Motor neuron (in vitro differentiated cells): ENCODE measurements at places on chromosomes 5 and 9.
A peak's percentile ranks its signal among the peaks of the same experiment; 100 is the strongest.

- no peak for ATAC-seq
Observed at GRCh38 chr5:111685969-111686368, 71.0 kb downstream of the NREP start.

DNA sequence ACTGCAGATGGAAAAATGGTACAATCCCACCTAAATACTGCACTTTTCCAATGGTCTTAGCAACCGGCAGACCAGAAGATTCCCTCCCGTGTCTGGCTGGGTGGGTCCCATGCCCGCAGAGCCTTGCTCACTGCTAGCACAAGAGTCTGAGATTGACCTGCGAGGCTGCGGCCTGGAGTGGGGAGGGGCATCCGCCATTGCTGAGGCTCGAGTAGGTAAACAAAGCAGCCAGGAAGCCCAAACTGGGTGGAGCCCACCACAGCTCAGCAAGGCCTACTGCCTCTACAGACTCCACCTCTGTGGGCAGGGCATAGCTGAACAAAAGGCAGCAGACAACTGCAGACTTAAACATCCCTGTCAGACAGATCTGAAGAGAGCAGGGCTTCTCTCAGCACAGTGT, 221.6 kb upstream of the CTNND2 start:
- no peak for ATAC-seq

DNA sequence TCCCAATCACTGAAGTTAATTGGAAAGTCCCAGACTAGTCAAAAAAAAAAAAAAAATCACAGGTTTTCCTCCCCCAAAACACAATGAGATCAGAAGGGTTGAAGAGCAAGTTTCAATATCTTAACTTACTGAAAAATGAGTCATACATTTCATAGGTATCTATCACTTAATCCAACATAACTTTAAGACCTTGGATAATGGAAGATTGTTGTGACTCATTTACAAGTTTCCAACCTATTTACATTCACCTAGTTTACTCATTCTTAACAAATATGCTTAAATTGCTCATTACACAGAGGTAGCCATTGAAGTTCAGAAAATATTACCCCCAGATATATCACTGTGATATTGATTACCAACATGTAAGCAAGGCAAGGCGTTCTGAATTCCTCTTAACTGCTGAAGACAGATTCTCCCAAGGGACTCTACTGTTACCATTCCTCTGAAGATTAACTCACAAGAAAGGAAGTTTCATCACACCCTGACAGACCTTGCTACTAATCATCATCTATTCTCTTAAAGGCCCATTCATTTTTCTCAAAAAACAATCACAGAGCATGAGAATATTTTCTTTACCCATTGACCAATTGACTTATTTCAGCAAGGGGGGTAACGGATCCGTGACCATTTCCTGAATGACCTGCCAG, 563.8 kb downstream of the TLE1 start:
- no peak for ATAC-seq

DNA sequence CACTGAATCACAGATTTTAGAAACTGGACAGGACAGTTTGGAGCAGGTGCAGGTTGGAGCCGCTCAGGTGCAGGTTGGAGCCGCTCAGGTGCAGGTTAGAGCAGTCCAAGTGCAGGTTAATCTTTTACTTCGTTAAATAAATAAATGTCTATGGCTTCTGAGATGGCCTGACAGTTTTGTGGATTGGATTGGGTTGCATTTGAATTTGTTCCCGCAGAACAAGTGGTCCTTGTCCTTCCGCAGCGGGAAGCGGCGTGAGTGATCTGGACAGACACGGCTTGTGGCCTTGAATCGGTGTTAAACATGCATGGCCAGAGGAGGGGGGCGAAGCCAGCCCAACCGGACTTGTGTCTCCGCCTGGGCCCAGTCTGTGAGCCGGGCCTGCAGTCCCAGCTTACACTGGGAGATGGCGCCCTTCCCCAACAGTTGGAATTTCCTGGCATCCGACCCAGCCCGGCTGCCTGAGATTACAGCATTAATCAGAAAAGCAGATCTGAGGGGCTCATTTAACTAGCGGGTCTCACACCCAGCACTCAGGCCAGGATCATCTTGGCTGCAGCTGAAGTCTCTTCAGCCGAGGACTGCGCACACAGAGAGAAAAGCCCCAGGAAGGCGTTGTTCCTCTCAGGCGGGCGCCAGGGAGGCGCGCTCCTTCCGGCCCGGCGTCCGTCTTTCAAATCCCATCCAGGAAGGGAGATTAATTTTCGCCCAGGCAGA, 1.5 kb upstream of the OLFM1 start:
- ATAC-seq, result peak; percentile 55

GRCh38 chr5:124516567-124516966, 229.9 kb downstream of the ZNF608 start:
- ATAC-seq, result no peak

GRCh38 chr9:22054529-22054928, 45.4 kb upstream of the CDKN2B start:
- no peak for ATAC-seq

DNA sequence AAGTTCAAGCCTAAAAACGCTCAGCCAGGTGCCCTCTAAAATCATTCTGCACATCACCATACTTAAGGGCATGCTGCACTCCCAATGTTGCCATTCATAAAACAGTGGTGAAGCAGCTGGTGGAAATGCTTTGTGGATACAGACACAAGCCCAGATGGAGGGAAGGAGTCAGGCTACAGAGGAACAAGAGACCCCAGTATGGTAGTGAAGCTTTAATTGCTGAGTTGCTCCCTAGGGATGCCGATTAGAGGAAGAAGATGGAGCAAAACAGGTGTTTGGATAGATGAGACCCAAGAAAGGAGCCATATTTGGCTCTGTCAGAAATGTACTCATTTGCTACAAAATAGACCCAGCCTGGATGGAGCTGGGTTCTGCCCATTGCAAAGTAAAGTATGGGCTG, 230.5 kb downstream of the NSG2 start:
- ATAC-seq, result no peak

DNA sequence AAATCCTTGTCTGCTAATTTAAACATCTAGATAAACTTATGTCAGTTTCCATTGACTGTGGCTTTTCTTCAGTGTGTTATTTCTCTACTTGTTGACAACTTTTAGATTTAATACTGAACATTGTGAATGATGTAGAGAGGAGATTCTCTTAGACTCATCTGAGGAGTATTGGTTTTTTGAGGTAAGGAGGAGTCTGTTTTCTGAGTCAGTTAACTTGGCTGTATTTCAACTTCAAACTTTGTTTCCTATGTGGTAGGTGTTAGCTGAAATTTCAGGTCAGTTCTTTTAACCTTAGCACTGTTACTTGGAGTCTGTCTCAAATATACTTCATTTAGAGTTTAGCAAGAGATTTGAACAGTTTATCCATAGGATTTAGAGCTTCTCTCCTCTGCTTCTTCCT, 67.9 kb downstream of the XRCC4 start:
- no peak for ATAC-seq

GRCh38 chr5:12911156-12911555, 1006.9 kb upstream of the CTNND2 start:
- no peak for ATAC-seq

GRCh38 chr5:141149812-141150211, at the start of gene PCDHB6:
Gene PCDHB6, plus strand, starts transcription at chr5:141150057. Its CDS starts 201 bp downstream, at chr5:141150258.
- peak; percentile 65 for ATAC-seq

DNA sequence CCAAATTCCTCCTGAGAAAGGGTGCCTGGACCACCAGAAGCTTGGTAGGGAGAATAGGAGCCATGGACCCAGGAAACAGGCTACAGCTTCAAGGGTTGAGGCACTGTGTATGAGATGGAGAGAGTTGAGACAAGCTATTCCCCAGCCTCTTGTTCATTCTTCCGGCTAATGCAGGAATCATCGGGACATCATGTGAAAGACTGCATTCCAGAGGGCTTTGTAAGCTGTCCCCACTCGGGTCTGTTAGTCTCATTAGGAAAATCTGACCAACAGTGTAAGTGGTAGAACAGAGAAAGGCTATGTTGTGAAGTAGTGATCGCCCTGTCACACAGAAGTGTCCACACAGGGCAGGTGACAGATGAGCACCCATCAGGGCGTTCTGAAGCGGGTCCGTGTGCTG, 81.4 kb downstream of the GABBR2 start:
- ATAC-seq, result no peak
